ENCODE measurements at places on chromosomes 3 and 15.
A peak's percentile ranks its signal among the peaks of the same experiment; 100 is the strongest.

- no peaks in the 10 kb centered on the region for H3K27me3 ChIP-seq
- H3K4me3 ChIP-seq: peak overlapping the region; percentile 90
- no peaks in the 10 kb centered on the region for H3K36me3 ChIP-seq
- peaks cover 3% of the 10 kb centered on the region for H3K4me1 ChIP-seq
These were observed 2.7 kb downstream of the BCL6 start for GRCh38 chr3:187742351-187743171.

GRCh38 chr3:113170771-113171170, 40.6 kb upstream of the BOC start:
- no peak overlapping the region for H3K4me3 ChIP-seq
- no peak overlapping the region for H3K27ac ChIP-seq
- H3K36me3 ChIP-seq: no peaks in the 10 kb centered on the region
- DNase-seq: no peak

DNA sequence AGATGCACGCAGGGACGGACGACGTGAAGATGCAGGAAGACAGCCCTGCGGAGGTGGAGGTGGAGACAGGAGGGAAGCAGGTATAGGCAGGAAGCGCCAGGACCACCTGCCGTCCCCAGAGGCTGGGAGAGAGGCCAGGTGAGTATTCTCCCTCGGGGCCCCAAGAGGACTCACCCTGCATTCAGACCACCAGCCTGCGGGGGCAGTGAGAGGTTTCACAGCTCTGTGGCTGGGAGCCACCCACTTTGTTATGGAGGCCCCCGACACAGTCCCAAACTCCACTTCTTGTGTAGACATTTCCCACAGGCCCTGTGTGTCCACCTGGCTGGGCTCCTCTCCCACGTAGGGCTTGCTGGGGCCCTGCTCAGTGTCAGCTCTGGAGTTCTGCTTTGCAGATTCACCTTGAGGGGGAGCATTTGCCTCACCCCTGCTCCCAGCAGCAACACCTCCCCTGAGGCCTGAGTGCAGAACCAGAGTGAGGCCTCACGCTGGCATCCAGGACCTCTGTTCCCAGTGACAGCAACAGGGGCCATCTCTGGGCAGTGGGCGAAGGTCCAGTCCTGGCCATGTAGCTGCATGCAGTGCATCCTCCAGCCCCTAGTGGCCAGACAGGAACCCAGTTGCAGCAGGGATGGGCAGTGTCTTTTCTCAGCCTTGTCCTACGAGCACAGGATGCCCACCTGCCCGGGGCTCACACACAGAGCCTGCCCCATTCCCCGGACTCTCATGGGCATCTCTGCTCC, 119.4 kb upstream of the IQSEC1 start:
- H3K4me3 ChIP-seq: no peak overlapping the region
- no peaks in the 10 kb centered on the region for H3K36me3 ChIP-seq
- H3K27ac ChIP-seq: no peak overlapping the region
- no peaks in the 10 kb centered on the region for H3K4me1 ChIP-seq
- peak; percentile 51 for DNase-seq
- H3K27me3 ChIP-seq: no peaks in the 10 kb centered on the region

- no peak for DNase-seq
- no peak overlapping the region for H3K27ac ChIP-seq
- H3K4me3 ChIP-seq: no peak overlapping the region
- H3K27me3 ChIP-seq: no peaks in the 10 kb centered on the region
- H3K4me1 ChIP-seq: peaks cover 7% of the 10 kb centered on the region
These were observed 262.8 kb downstream of the RORA start for GRCh38 chr15:60966316-60966715.

- H3K27ac ChIP-seq: no peak overlapping the region
- no peak for DNase-seq
- H3K4me1 ChIP-seq: no peaks in the 10 kb centered on the region
These were observed 19.9 kb upstream of the LRIG1 start for GRCh38 chr3:66520724-66521123.

GRCh38 chr3:1404270-1404962, 311.6 kb downstream of the CNTN6 start:
- no peaks in the 10 kb centered on the region for H3K27me3 ChIP-seq
- H3K36me3 ChIP-seq: no peaks in the 10 kb centered on the region
- no peak overlapping the region for H3K27ac ChIP-seq
- DNase-seq: no peak

- no peak overlapping the region for H3K4me3 ChIP-seq
- no peaks in the 10 kb centered on the region for H3K36me3 ChIP-seq
- H3K27ac ChIP-seq: no peak overlapping the region
- H3K4me1 ChIP-seq: no peaks in the 10 kb centered on the region
- no peaks in the 10 kb centered on the region for H3K27me3 ChIP-seq
These were observed 1155.6 kb downstream of the NSUN3 start for GRCh38 chr3:95218484-95218883.

- no peak overlapping the region for H3K4me3 ChIP-seq
- H3K27me3 ChIP-seq: no peaks in the 10 kb centered on the region
- no peak for DNase-seq
- peaks cover 14% of the 10 kb centered on the region for H3K4me1 ChIP-seq
- H3K27ac ChIP-seq: no peak overlapping the region
These were observed 45.4 kb upstream of the ROPN1 start for GRCh38 chr3:124037326-124037725.

- no peaks in the 10 kb centered on the region for H3K4me1 ChIP-seq
- H3K27ac ChIP-seq: no peak overlapping the region
- peak; percentile 79 for DNase-seq
- H3K36me3 ChIP-seq: no peaks in the 10 kb centered on the region
These were observed 23.6 kb downstream of the TIMP4 start for GRCh38 chr3:12135029-12135657.

DNA sequence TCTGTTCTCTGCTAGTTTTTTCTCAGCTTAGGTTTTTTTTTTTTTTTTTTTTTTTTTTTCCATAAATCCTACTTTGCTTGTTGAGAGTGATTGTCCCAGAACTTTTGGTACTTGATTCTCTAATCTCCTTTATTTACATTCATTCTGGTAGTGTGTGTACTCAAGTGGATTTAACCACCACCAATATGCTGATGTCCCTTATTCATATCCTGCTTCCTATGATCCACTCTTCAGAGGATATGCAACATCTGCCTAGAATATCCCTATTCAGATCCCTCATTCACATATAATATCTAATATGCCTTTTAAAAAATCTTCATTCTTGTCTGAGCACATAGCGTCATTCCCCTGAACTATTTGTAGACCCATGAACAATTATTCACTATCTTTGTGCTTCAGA, 342.9 kb downstream of the VGLL3 start:
- no peak overlapping the region for H3K4me3 ChIP-seq
- no peaks in the 10 kb centered on the region for H3K27me3 ChIP-seq
- no peak overlapping the region for H3K27ac ChIP-seq

GRCh38 chr15:55434989-55435825, 26.9 kb downstream of the PIERCE2 start:
- H3K27me3 ChIP-seq: no peaks in the 10 kb centered on the region
- no peaks in the 10 kb centered on the region for H3K36me3 ChIP-seq
- H3K27ac ChIP-seq: no peak overlapping the region
- no peak overlapping the region for H3K4me3 ChIP-seq
- DNase-seq: no peak

DNA sequence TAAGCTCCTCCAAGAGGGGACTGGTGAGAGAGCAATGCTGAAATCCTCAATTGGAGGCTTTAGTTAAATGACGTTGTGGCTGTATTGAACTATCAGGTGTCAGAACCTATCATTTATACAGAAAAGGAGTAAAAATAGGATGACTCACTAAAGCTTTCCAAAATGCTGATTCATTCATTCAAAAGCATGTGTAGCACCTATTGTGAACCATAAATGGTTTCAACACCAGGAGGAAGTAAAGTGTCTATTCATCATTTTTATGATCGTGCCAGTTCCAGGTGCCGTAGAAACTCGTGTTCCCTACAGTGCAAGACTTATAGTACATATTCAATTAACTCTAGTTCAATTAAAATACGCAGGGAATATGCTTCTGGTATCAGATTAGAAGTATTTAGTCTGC, 66.5 kb upstream of the ARRDC4 start:
- no peaks in the 10 kb centered on the region for H3K36me3 ChIP-seq
- no peak for DNase-seq
- H3K4me1 ChIP-seq: no peaks in the 10 kb centered on the region
- H3K27me3 ChIP-seq: no peaks in the 10 kb centered on the region
- H3K4me3 ChIP-seq: no peak overlapping the region

GRCh38 chr3:50211930-50212329, 6.9 kb downstream of the SLC38A3 start:
- H3K36me3 ChIP-seq: no peaks in the 10 kb centered on the region
- H3K27ac ChIP-seq: no peak overlapping the region

DNA sequence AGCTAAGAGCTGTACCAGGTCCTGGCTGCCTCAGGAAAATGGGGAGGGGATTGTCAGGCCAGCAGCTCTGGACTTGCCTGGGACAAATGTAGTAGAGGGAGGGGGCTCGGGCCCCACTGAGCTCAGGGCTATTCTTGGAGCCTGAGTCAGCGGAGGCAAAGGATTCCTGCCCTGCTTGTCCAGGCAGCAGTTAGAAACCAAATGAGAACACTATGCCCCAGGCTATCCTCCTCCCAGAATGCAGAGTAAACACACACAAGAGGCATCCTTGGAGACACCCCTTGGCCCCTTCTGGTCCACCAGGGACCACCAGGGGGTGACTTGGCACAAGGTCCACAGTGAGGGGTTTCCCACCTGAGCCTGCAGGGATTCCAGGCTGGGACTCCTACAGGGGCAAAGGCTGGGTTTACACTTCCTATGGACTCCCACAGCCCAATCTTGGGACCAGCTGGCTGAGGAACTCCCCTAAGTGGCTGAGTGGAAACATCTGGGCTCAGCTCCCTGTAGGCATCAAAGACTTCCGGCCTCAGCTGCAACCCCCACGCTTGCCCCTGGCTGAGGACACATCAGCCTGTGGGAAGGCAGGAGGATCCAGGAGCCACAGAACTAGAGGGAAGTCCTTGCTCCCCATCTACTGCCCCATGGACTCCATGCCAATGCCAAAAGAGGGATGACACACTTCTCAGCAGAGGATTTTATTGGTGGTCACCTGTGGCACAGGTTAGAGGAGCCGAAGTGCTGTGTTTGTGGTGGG, 3.4 kb upstream of the COL7A1 start:
- peak; percentile 91 for DNase-seq
- H3K27me3 ChIP-seq: no peaks in the 10 kb centered on the region
- no peaks in the 10 kb centered on the region for H3K4me1 ChIP-seq

DNA sequence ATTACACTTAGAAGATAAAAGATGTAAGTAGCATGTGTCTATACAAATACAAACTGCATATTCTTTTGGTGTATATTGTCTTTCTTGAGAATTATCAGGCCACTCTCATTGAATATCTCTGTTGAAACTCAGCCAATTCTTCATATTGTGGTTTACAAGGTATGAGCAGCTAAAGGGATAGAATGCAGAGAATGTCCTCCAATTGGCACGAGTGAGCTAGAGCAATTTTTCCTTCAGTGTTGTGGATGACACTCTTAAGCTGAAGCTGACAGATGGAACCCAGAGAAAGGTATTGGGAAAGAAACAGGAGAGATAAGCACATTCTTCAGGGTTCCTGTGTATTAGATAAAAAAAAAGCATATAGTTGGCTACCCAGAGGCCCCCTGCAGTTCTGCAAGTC, 453.1 kb downstream of the EPHA3 start:
- DNase-seq: no peak
- no peak overlapping the region for H3K4me3 ChIP-seq
- H3K27me3 ChIP-seq: no peaks in the 10 kb centered on the region
- H3K36me3 ChIP-seq: no peaks in the 10 kb centered on the region

DNA sequence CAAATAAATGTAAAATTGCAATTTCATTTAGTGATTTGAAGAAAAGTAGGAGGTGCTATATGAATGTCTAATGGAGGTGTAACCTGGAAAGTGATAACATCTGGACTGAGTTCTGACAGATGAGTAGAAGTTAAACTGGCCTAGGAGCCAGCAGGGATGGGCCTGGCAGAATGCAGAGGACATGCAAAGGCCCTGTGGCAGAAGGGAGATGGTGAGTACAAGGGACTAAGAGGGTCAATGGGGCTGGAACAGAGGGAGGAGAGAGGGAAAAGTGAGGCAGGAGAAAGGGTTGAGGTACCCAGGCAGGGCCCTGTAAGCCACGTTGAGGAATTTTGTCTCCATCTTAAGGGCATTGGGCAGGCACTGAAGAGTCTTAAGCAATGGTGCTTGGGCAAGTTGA, 3.4 kb upstream of the PPP1R14D start:
- H3K36me3 ChIP-seq: no peaks in the 10 kb centered on the region
- no peaks in the 10 kb centered on the region for H3K27me3 ChIP-seq
- DNase-seq: peak; percentile 24
- H3K4me1 ChIP-seq: no peaks in the 10 kb centered on the region
- H3K4me3 ChIP-seq: no peak overlapping the region

GRCh38 chr3:175941352-175941751, 1082.2 kb downstream of the NAALADL2 start:
- H3K4me1 ChIP-seq: no peaks in the 10 kb centered on the region
- no peak overlapping the region for H3K4me3 ChIP-seq
- no peaks in the 10 kb centered on the region for H3K27me3 ChIP-seq
- H3K27ac ChIP-seq: no peak overlapping the region
- H3K36me3 ChIP-seq: no peaks in the 10 kb centered on the region

- no peak overlapping the region for H3K4me3 ChIP-seq
- no peaks in the 10 kb centered on the region for H3K4me1 ChIP-seq
- no peaks in the 10 kb centered on the region for H3K27me3 ChIP-seq
- H3K36me3 ChIP-seq: no peaks in the 10 kb centered on the region
- no peak for DNase-seq
These were observed 69.7 kb upstream of the DCBLD2 start for GRCh38 chr3:98971169-98971681.

GRCh38 chr3:34268032-34268709, 469.7 kb downstream of the PDCD6IP start:
- no peaks in the 10 kb centered on the region for H3K27me3 ChIP-seq
- no peak overlapping the region for H3K27ac ChIP-seq
- DNase-seq: no peak
- no peak overlapping the region for H3K4me3 ChIP-seq
- H3K36me3 ChIP-seq: no peaks in the 10 kb centered on the region
- H3K4me1 ChIP-seq: no peaks in the 10 kb centered on the region

- DNase-seq: no peak
- H3K36me3 ChIP-seq: no peaks in the 10 kb centered on the region
- no peaks in the 10 kb centered on the region for H3K27me3 ChIP-seq
- H3K27ac ChIP-seq: peak overlapping the region; percentile 57
- peaks cover 2% of the 10 kb centered on the region for H3K4me1 ChIP-seq
These were observed 829 bp downstream of the RNF7 start for GRCh38 chr3:141738891-141739363.

- no peak for DNase-seq
- no peak overlapping the region for H3K4me3 ChIP-seq
- no peaks in the 10 kb centered on the region for H3K4me1 ChIP-seq
- H3K27me3 ChIP-seq: no peaks in the 10 kb centered on the region
These were observed 306.9 kb downstream of the GAP43 start for GRCh38 chr3:115930168-115930567.

DNA sequence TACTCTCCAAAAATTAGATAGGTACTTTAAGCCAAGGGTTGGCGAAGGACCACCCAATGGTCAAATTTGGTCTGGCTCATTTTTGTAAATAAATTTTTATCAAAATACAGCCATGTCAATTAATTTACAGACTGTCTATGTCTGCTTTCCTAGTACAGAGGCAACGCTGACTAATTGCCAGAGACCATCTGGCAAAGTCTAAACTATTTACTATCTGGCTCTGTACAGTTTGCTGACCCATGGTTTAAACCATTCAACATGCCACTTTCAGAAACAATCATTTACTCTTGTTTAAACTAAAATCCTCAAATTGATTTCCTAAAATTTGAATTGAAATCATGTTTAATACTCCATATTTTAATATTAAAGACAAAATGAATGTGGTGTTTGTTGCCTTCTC, 25.9 kb downstream of the CBLB start:
- peaks cover 2% of the 10 kb centered on the region for H3K4me1 ChIP-seq
- H3K36me3 ChIP-seq: no peaks in the 10 kb centered on the region
- no peak overlapping the region for H3K4me3 ChIP-seq
- no peaks in the 10 kb centered on the region for H3K27me3 ChIP-seq
- H3K27ac ChIP-seq: no peak overlapping the region
